ENCODE measurements at places on chromosomes 12 and 14.
A peak's percentile ranks its signal among the peaks of the same experiment; 100 is the strongest.

GRCh38 chr14:84390010-84390409, 1139.9 kb upstream of the FLRT2 start:
- DNase-seq: no peak

DNA sequence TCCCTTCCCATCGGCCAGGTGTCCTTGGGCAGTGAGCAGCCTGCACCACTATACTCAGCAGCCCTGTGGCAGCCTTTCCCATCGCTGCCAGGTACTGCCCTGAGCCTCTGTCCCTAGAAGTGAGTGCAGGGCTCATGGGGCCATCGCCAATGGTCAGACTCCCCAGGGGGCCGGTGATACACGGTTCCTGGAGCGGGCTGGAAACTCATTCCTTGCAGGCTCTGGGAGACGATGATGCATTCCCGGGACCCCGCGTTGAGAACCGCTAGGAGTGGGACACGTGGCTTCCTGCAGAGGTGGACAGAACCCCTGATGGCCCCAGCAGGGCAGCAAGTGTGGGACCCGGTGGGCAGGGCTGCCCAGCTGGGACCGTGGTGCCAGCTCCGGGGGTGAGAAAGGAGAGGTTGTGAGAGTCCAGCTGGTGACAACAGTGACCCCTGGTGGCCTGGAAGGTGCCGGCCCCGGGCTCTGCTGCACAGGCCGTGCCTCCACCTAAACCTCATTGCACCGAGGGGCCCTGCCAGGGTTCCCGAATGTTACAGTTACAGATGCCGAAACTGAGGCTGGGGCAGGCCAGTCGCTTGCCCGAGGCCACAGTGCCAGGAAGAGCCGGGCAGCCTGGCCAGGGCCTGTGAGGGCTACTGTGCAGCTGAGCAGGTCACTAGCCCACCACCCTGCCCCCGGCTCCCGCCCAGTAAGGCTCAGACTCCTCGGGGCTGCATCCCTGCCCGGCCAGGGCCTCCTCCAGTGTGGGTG, 33.8 kb downstream of the FBRSL1 start:
- DNase-seq: peak; percentile 80

DNA sequence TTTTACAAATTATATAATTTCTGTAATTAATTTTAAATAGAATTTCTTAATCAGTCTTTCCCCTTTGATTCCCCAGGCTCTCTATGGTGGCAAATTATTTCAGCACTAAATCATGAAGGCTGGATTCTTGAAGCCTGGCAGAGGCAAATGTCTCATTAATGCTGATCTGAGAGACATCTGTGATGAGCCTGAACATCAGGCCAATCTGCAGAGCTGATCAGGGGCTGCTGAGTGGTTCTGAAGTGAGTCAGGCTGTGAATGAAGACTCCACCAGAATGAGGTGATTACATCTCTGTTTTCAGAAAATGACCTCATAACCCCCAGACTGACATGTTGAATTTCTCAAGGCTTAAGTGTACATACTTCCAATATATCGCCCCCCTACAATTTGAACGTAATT, 124.2 kb upstream of the MIS18BP1 start:
- no peak for DNase-seq

DNA sequence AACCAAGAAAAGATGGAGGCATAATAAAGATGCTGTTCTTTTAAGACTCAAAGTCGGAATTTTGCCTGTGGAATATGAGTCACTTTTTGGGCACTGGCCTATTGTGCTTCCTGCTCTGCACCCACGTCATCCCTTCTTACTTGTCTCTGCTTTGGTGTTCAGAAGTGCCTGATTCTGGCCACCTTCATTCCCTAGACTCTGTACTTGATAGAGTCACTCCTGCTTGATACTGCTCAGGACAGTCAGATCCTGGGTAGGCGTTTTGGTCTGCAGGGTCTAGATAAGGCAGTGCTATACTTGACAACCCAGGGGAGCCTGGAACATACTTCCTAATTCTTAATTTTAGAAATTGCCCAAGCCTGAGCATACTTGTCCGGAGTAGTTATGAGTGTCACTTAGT, 1.9 kb downstream of the LRRK2 start:
- DNase-seq: peak; percentile 68

- DNase-seq: no peak
Observed at GRCh38 chr12:67877727-67878126, 111.5 kb upstream of the IFNG-AS1 start.

DNA sequence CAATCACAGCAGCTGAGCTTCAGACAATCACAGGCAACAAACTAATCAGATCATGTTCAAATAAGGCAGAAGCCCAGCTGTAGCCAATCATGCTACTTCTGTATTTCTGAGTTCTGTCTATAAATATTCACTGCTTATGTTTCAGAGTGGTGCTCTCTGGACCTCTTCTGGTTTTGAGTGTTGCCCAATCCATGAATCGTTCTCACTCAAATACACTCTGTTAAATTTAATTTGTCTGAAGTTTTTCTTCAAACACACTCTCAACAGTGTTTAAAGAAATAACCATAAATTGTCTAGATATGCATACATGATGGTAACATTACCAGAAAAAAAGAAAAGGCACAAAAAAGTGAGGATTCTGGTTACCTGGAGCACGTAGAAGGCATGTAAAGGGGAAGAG, 77.9 kb upstream of the BBS10 start:
- DNase-seq: no peak

- peak; percentile 2 for DNase-seq
Observed at GRCh38 chr12:99810718-99811593, 163.4 kb downstream of the GARIN6 start.

DNA sequence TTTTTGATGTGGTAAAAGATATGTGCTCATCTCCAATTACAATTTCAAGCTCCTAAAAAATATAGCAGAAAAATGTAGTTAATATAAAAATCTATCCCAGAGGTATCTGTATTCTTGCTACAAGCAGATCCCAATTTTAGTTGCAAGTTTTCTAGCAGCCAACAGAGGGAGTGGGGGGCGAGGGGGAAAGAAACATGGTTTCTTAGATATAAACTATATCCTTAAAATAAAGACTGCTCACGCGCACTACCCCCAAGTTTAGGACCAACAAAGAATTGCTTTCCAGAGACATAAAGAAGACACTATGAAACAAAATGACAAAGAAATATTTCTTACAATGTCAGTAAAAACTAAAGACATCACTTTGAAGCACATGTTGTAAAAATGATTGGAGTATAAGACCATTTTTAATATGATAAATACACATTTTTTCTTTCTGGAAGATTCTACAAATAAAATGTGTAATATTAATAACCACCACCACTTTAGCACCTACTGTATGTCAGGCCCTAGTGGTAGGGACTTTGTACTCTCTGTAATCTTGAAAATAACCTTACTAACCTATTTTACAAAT, 5.4 kb downstream of the MAGOHB start:
- no peak for DNase-seq

- peak; percentile 74 for DNase-seq
Observed at GRCh38 chr12:47717443-47718193, 7.7 kb downstream of the ENDOU start.

- DNase-seq: no peak
Observed at GRCh38 chr12:49868952-49869815, 26.3 kb upstream of the BCDIN3D start.

DNA sequence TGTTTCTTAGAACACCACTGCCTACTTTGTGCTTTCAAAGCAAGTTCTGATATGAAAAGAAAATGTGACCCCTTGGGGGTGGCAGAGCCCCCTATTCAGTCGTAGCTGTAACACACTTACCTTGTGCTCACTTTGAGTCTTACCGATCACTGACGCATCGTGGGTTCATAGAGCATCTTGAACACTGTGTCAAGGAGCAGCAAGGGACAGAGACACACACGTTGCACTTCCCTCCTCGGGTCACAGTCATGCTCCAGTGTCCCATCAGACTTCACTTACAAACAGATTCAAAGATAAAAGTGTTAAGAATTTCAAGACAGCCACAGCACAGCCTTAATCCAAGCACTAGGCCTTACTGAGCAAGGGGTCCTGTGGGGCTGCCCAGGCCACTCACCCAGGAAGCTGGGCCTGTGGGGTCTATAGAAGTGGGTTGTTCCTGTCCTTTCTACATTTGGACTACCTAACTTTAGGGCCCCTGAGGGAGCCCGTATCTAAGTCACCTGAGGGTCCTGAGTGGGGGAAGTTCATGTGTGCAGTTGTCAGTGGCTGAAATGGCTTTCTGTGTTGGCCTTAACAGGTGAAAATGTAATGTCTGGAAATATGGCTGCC, 75.4 kb upstream of the BDKRB2 start:
- DNase-seq: no peak

DNA sequence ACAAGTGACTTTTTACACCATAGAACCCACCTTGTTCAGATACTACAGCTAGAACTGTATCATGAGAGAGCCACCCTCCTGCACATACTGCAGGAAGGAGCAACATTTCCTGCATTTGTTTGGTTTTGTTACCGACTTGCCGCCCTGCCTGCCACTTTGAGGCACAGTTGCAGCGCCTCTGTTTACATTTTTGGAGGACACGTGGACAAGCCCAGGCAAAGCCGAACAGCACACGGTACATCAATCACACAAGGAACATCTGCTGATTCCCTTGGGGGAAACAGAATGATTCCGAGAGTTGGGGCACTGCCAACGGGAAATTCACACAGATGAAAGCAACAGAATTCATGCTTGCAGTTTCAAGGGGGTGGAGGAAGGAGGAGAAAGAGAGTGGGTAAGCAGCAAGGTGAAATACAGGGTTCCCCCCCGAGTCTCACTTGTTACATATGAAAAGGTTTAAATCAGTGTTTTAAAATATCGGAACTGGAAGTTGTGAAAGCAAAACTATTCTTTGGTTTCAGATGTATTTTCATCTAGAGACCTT, 110.7 kb downstream of the BTG1 start:
- DNase-seq: peak; percentile 48

GRCh38 chr12:109592905-109593272, 19.3 kb downstream of the MVK start:
- DNase-seq: no peak
